ENCODE measurements at places on chromosomes 5 and 9. TPM values are rescaled to one million over a fixed set of nuclear protein-coding genes. Genes with fewer than 3 reads are reported as not detected.

PCDHA2 gene
- total RNA-seq = 20.3 TPM

SIT1 gene
- total RNA-seq = not detected

ZFP37 gene
- 30.7 TPM for total RNA-seq

PCDHGB6 gene
- 35.4 TPM for total RNA-seq
